Endothelial cell of umbilical vein (primary cell): ENCODE measurements at places on chromosomes 5 and 9. TPM values are rescaled to one million over a fixed set of nuclear protein-coding genes. Genes with fewer than 3 reads are reported as not detected.

DNA sequence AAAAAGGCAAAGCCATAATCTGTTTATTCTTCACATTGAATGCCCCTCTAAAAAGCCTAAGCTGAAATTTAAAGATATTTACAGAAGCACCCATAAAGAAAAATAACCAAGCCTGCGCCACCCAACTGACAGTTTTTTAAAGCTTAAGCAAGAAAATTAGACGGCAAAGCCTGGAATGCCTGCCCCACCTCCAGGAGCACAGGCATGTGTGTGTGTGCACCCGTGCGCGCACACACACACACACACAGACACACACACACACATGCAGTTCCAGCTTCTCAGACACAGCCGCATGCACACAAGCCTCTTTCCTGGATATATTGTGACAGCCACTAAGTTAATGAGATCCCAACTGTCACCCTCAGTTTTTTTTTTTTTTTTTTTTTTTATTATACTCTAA lies 88.2 kb downstream of the FRMD3 start:
- DNase-seq: no peak

DNA sequence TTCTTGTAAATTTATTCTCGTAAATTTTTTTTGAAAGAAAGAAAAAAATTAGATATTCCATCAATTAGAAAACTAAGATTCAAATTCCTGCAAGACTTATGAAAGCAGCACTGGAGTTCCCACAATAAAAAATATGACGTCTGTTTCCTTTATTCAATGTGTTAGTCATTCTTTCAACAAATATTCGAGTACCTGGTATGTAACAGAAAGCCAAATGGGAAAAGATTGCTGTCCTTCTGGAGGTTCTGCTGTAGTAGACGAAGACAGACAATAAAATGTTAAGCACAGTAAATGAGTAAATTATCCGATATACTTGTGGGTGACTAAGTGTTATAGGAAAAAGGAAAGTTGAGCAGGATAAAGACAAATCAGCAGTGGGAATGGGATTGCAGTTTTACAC lies 92.2 kb downstream of the ADAMTSL1 start:
- peak; percentile 92 for DNase-seq

DNA sequence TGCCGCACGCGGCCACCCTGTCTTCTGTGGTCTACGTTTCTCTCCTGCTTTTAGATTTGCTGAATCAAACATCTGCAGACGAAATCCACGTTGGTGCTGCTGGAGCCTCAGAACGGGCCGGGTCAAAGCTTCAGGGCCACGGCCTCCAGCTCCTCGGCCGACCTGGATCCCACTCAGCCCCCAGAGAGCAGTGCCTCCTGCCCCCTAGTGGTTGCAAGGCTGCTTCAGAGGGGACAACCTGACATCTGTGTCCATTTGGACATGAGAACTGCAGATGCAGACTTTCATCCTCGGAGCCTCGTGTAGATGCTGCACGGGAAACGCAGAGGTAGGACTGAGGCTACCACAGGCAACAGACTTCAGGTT lies 23.0 kb upstream of the SLC6A3 start:
- DNase-seq: no peak

DNA sequence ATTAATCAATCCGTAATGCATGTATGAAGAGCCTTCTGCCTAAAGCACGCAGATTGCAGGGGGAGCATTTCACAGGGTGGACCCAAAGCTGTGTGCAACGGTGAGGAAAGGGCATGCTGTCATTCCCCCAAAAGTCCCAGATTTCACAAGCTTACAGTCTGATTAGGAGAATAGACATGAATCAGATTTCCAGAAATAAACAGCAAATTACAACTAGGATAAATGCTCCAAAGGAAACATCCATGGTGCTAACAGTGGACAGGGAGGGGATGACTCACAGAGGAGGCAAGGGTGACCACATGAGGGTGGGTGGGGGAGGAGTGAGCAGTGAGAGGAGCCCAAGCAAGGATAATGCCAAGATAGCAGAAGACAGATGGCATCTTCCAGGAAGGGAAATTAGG lies 258.4 kb upstream of the TAS2R1 start:
- no peak for DNase-seq

DNA sequence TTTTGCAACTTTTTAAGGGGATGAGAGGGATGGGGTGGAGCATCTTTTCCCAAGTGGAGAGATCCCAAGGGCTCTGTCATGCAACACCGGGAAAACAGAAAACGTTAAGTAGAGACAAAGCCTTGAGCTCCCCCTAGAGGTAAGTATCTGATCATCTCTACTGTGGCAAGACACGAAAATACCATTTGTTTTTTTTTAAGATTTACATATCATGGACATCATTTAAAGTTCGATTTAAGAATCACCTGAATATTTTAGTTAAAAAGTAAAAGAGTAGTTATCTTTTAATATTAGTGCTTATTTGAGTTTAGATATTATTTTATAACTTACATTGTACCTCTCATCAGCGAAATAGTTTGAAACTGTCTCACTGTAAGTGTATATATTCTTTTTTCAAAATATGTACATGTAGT lies 200.4 kb downstream of the LRRC70 start:
- DNase-seq: peak; percentile 52

DNA sequence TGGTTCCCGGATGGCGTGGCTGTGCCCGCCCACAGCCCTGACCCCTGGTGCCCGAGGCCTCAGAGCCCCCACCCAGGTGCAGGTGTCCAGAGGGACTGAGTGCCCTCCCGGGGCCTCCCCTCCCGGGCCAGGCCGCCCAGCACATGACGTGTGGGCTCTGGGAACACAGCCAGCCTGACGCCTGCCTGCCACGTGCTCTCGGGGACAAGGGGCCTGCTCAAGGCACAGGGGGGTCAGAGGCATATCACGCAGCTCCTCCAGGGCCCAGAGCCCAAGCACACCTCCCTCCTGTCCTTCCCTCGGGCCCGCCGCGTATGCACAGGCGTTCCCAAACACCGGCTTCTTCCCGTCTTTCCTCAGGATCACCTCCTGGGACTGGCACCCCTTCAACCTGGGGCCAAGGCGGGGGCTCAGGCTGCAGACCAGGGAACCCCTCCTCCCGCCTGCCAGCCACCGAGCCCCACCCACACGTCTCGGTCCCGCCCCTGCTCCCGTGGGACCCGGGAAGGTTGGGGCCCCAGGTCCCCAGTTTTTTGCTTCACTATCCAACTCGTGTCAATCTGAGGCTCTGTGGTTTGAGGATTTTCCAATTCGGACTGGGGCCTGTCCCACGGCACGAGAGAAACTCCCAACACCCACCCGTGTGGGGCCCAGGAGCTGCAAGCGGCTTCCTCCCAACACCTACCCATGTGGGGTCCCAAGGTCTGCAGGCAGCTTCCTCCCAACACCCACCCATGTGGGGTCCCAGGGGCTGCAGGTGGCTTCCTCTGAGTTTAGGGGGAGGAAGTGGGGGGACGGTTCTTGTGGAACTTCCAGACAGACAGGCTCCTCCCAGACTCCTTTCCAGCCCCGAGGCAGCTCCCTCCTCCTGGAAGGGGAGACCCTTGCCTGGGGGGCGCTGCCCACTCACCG lies 1.5 kb downstream of the LCN10 start:
- DNase-seq: no peak

GRCh38 chr5:149039506-149039905 lies 23.4 kb downstream of the SH3TC2 start:
- DNase-seq: no peak

DNA sequence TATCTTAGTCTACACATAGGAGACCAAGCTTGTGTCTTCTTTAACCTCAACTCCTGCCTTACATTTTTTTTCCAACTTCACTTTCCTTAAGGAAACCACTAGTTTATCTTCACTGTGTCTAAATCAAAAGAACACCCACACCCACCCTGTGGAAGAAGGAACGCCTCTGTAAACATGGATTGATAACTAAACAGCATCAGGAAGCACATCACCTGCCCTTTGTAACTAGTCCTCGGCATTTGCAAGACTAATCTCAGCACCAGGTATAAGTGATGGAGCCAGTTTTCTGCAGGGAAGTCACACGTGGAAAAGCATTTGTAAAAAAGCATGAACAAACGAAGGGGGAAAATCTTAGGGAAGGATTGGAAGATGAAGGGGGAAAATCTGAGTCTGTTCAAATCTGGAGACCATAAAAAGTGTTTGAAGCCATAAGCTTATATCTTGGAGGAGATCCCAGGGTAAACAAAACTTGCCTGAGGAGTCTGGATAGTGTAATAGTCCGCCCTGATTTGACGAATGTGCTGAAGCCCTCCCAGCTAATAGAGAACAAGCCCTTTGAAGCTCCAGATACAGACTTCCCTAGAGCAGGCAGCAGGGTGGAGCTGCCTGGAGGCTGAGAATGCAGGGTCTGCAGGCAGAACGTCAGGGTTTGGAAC lies 117.3 kb upstream of the LHFPL2 start:
- no peak for DNase-seq

- DNase-seq: no peak
Observed at GRCh38 chr9:20784196-20784595, 100.1 kb downstream of the FOCAD start.

DNA sequence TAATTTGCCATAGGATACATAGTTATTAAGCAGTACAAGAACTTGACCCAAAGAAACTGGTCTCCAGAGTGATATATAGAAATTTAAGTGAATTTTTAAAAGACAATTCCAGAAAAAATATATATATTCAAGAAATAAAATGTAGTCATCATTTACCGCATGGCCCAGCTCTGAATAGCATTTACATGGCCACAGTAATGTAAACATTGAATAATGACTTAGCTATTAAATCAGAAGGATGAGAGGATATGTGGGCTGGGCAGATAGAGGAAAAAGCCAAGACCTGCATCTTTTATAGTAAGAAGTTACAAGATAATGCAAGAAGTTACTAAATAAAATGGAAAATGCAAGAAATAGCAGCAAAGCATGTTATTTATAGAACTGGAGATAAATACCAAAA lies 405.2 kb upstream of the WWC1 start:
- DNase-seq: no peak

DNA sequence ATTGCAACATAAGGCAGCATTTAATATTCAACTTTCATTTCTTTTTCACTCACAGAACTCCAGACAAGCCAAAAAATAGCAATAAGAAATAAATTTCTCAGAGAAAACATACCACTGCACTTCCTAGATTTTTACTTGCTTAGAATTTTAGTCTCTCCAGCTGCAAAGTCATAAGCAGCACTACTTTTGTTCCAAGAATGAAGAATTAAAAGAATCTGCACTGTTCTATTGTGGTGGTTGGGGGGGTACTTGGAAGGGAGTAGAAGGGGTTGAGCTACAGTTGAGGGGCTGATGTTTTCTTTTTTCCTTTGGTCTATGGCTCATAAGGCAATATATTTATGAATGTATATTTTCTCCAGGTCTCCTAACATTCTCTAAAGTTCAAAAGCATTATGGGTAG lies 144.5 kb downstream of the KIAA0825 start:
- no peak for DNase-seq

DNA sequence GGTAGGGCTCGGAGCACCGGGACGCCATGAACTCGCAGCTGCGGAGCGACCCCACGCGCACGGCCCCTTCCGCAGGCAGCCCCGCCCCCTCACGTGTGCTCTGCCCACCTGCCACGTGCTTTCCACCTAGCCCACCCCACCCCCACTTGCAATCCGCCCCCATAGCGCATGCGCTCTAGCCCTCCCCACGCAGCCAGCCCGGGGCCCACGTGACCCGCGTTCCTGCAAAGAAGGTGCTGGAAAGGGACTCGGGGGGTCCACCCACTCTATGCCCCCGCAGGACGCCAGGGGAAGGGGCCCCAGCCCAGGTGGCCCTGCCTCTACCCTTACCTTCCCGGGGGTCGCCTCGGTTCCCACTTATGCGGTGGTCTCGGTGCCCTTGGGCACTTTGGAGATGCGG lies at the start of gene SOHLH1:
TSS of gene SOHLH1 (minus strand) at position 42 of the 400 bp plus-strand sequence. CDS start at position 28, 14 bp downstream.
- DNase-seq: no peak

DNA sequence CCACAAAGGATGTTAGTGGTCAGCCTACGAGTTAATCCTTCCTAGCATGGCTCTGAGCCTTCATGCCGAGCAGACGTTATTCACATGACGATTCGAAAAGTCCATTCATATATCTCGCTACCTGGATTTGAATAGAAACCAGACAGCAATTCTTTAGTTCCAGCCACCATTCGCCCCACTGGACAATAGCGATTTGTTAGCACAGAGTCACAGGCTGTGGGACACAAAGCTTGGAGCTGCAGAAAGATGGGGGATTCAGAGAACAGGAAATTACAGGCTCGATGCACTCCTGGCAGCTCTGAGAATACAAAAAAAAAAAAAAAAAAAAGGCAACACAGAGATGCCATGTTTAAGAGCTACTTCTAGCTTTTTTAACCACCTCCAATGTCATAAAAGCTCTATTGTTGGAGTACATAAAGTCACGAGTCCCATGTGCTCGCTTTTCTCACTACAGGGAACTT lies 110.7 kb downstream of the NR6A1 start:
- peak; percentile 87 for DNase-seq

GRCh38 chr9:73023025-73023541 lies 70.2 kb upstream of the ALDH1A1 start:
- DNase-seq: peak; percentile 80

- no peak for DNase-seq
Observed at GRCh38 chr5:2742921-2743679, 8.4 kb downstream of the IRX2 start.

- no peak for DNase-seq
Observed at GRCh38 chr5:132027027-132027426, 15.6 kb upstream of the ACSL6 start.

GRCh38 chr5:36777105-36777757 lies 99.3 kb upstream of the NIPBL start:
- peak; percentile 50 for DNase-seq

DNA sequence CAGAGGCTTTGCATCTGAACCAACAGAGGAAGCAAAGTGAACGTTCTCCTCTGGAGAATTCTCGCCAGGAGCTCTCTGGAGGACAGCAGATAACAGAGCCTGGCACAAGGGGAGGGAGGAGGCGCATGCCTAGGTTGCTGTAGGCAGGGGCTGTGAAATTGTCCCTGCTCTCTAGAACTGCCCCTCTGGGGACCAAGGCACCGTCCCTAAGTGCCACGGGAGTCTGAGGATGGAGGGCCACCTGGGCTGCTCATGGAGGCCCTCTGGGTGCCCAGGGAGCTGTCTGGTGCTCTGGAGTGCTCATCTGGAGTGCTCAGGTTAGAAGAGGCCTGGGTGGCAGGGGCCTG lies 77.6 kb downstream of the CACNA1B start:
- no peak for DNase-seq

DNA sequence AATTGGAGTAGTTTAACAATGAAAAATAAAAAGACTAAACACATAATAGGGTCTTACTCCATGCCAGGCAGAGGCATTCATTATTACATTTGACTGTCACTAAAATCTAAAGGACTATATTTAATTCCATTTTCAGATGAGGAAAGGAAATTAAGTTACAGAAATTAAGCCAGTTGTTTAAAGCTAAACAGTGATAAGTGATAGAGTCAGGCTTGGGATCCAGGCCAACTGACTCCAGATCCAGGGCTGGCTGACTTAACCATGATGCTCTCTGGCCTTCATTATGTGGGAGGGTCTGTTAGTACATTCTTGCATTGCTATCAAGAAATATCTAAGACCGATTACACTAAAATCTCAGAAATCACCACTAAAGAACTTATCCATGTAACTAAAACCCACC lies 107.2 kb downstream of the ARHGEF28 start:
- no peak for DNase-seq

CCDC192 gene
- not detected in 2 replicates for total RNA-seq

NIM1K gene
- total RNA-seq: 0.49 TPM in 1 of 2 replicates, not detected in the other

RNF183 gene
- total RNA-seq: not detected in 2 replicates

TMED7 gene
- total RNA-seq: 101 TPM in 2 replicates

PCDHGA11 gene
- 10.3 and 11.5 TPM in 2 replicates for total RNA-seq

NME5 gene
- 1.4 and 1.5 TPM in 2 replicates for total RNA-seq

SOX30 gene
- total RNA-seq: not detected in 2 replicates

TMC1 gene
- total RNA-seq: 0.48 and 1.5 TPM in 2 replicates

CRHBP gene
- total RNA-seq: 0.51 TPM in 1 of 2 replicates, not detected in the other

DMRTA1 gene
- total RNA-seq: 1.2 and 2.1 TPM in 2 replicates
